ENCODE measurements at places on chromosomes 7 and 10.

DNA sequence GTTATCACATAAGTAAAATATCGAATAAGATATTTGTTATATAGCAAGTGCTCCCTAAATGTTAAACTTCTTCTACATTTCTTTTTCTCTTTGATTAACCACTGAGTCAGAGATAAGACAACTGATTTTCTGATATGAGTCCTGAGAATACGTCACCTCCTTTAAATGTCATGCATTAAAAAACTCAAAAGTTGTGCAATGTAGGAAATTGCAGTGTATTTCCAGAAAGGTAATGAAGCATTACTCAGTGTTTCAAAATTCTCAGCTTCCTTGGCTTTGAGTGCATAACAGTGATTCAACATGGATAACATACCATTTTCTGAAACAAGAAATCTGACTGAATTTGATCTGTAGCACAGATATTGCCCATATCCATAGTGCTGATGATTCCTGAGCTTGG lies 155.8 kb downstream of the BMPER start:
- no peak for DNase-seq

DNA sequence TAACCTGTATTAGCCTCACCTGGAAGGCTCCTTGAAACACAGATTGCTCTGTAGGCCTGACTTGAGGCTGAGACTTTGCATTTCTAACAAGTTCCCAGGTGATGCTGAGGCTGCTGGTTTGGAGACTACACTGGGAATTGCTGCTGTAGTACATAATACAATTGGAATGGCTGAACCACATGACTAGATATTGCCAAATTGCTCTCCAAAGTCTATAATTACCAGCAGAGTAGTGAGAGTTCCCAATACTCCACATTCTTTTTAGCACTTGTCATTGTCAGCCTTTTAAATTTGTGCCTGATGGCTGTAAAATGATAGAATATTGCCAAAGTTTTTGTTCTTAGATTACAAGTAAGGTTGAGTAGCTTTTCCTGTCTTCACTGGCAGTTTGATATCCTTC lies 39.9 kb downstream of the PLEKHA8 start:
- no peak for DNase-seq

GRCh38 chr7:5270788-5271187 lies 12.0 kb upstream of the SLC29A4 start:
- no peak for DNase-seq

DNA sequence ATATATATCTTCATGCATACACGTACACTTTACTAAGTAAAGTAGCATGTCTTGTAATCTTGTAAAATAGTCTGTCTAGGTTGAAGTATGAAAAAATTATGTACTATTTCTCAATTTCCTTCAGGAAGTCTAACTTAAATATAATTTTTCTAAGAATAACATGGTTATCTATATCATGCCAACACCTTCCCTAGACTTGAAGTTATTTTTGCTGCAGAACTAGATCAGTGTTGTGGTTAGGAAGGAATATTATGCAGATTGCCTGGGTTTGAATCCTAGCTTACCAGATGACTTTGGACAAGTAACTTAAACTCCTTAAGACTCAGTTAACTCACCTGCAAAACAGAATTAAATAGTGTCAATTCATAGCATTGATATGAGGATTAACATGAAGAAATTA lies 142.2 kb upstream of the SEMA3A start:
- DNase-seq: no peak

GRCh38 chr7:139183251-139183650 lies 47.8 kb upstream of the UBN2 start:
- DNase-seq: no peak

DNA sequence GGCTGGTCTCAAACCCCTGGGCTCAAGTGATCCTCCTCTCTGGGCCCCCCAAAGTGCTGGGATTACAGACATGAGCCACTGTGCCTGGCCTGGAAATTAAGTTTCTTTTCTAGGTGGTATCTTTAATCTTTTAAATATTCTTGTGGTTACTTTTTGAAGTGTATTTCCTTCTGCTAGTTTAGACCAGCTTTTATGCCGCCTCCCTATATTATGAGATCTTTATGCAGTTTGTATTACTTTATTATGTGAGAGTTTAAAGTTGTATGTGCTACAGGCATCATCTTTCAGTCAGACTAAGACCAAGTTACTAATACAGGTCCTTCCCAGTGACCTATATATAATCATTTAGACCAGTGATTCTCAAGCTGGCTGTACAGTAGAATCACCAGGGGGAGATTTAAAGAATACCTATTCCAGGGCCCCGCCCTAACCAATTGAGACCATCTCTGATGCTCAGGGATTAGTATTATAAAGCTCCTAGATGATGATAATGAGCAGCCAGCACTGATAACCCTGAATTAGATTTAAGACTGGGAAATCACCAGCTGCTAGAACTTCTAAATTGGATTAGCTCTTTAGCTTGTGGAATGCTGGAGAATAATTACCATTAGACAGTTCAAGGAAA lies 11.3 kb downstream of the INPP5F start:
- DNase-seq: no peak

DNA sequence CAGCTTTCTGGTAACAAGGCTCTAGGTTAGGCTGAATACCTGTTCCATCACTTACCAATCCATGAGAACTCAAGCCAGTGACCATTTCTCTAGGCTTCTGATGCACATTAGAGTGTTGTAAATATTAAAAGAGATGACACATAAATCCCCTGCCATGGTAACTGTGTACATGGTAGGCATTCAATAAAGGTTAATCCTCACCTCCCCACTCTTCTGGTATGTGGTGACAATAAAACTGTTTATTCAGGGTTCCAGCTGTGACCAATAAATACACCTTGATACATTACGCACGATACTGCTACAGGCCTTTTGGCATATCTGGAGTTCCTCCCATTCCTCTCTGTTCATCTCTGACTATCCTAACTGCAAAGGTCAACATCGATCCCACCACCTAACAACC lies 171.9 kb downstream of the SRPK2 start:
- DNase-seq: no peak

- no peak for DNase-seq
These were observed 69.8 kb downstream of the HDAC9 start for GRCh38 chr7:18565337-18565736.

DNA sequence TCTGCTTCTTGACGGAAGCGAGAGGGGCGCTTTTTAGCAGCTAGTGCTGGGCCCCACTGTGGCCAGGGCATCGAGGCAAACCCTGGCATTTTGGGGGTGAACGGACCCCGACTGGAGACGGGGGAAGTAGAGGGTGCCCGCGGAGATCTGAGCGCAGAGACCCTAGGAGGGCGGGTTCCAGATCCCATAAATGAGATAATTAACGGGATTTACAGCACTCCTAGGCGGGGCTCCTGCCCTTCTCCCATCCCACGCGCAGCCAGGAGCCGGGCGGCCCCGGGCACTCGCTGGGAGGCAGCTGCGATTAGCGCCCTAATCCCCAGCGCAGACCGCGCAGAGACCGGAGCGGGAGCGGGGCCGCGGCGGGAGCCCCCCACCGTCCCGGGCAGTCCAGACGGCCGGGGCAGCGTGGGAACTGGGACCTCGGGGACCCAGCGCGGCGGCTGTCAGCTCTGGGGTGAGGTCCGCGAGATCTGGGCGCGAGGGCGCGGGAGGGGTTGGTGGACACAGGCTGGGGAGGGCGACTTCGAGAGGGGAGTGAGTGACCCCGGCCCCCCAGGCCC lies 735 bp downstream of the JCAD start:
- no peak for DNase-seq

- no peak for DNase-seq
These were observed 443.5 kb upstream of the ETV1 start for GRCh38 chr7:14432924-14433323.

DNA sequence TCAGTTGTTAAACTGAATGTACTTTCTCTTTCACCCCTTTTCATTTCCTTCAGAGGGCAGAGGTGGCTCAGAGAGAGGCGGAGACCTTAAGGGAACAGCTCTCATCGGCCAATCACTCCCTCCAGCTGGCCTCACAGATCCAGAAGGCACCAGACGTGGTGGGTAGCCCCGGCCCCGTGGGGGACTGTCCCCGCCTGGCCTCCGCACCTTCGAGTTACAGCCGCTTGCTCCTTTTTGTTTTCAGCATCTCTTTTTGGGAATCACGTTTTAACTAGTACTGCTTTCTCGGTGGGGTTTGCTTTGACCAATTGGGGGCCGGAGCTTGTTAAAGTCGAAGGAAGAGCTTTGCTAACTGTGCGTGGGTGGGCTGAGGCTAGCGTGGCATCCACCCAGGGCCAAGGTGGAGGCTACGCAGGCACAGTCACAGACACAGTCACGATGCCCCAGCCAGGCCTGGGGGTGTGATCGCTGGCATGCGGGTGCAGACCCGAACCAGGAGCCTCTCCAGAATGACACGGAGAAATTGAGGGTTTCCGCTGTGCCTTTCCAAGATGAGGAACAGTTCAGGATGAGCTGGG lies 116.2 kb upstream of the SH2B2 start:
- no peak for DNase-seq

DNA sequence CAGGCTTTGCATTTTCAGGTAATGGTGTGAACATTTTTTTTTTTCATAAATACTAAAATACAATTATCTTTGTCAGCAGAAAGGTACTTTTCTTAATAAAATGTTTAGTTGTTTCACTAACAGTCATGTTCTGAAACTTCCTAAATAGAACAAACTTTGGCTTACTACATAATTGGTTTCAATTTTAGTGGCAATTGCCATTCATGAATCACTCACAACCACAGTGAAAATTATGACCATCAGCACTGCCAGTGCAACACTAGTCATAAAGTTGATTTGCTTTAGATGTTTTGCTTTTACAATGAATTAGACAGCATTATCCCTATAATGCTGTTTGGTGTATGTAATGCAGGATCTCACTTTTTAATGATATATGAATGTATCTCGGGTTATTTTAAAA lies 297.6 kb upstream of the PLXDC2 start:
- DNase-seq: no peak

DNA sequence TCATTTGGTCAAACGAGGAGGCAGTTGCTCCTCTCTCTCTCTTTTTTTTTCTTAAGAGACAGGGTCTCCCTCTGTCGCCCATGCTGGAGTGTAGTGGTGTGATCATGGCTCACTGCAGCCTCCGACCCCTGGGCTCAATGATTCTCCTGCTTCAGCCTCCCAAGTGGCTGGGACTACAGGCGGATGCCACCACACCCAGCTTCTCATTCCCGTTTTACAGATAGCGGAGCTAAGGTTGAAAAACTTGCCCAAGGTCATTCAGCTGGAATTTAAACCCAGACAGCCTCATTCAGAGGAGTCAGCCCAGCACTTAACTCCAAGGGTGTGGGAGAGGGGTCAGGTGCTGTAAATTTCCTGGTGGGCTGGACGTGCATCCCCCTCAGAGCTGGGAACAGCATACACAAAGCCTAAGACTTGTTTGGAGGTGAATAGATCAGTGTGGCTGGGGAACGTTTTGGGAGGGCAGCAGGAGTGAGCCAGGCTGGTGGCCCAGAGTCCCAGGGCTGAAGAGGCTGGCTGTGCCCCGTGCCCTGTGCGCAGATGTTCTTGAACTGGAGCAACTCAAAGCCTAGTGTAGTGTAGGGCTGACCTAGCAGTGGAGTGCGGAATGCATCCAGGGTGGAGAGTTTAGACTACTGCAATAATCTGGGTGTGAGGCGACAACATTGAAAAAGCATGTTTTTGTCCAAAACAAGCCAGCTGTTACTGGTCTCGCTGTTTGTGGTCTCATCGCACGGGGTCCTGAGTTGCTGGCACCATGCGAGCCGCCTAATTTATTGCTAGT lies 2.3 kb downstream of the HTRA1 start:
- DNase-seq: no peak

GRCh38 chr7:18396953-18397352 lies 98.6 kb upstream of the HDAC9 start:
- no peak for DNase-seq

- no peak for DNase-seq
These were observed 724.2 kb upstream of the CELF2 start for GRCh38 chr10:10293481-10293951.

GRCh38 chr7:127832592-127832991 lies 180.6 kb downstream of the SND1 start:
- no peak for DNase-seq

DNA sequence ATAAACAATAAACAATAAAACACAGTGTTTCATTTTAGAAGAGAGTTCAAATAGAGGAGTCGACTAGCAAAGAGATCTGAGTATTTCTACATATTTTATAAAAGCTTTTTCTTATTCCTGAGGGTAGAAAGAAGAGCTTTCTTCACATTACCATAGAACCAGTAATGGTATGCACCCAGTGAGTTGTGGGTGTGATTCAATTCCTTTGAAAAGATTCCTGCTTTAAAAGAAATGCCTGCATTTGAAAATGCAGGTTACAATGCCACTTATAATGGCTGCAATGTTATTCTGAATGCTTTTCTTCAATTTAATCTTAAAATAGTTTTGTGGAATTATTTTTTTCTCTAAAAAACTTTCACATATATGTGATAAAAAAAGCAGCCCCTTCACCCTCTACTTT lies 178.1 kb downstream of the CDC14C start:
- no peak for DNase-seq

DNA sequence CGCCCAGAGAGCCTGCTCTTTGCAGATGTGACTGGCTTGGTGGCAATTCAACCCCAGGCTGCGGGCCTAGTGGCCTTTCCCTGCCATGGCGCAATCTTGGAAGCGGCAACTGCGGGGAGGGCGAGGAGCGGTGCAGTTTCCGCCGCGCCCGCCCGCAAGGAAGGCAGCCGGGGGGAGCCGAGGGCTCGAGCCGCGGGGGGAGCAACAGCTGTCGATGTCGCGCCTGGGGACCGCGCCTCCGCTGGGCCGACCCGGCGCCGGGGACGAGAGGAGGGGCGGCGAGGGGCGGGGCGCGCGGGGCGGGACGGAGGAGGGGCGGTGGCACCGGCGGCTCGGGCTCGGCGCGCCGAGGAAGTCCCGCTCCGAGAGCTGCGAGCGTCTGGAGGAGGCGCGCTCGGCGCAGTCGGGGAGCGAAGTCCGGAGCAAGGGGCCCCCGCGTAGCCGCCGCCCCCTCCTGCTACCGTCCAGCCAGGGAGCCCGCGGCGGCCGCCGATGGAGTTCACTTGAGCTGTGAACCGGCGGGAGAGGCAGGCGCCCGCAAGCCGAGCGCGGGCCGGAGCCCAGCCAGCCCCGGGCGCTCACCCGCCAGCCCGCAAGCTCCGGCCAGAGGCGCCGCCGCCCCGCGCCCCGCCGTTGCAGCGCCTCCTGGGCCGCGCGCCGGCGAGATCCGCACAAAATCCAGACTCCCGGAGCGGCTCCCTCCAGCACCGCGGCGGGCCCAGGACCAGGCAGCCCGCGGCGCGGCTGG lies 438.1 kb upstream of the GALNT17 start:
- no peak for DNase-seq

Data from activated CD4-positive, alpha-beta T cell treated with anti-CD3 and anti-CD28 coated beads, Interleukin-2, amount 50 U/mL, for 24 hours (primary cell).